ENCODE measurements at places on chromosomes 12 and 14.

DNA sequence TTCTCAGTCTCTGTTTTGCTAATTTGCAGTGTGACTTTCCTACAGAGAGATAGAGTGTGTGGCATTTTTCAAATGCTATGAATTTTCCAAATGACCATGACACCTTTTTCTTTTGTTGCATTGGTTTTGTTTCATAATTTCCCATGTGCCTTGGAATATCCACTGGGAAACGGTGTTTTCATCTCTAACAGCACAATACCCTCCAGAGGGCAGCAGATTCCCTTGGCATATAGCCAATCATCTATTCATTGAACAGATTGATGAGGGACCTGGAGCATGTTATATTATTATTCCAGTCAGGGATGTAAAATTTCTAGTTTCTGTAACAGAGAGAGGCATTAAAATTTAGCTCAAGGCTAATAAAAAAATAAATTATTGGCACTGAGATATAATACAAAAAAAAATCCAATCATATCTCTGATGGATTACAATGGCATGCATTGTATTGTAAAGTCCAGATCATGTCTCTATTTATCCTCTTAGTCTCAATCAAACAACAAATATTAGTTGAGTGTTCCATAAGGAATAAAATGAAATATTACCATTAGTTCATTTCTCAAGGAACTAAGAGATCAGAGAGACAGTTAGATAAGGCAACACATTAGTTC, 29.6 kb upstream of the NTN4 start:
- no peak for DNase-seq

- DNase-seq, result no peak
These were observed 9.8 kb upstream of the RIMKLB start for GRCh38 chr12:8687846-8688601.

DNA sequence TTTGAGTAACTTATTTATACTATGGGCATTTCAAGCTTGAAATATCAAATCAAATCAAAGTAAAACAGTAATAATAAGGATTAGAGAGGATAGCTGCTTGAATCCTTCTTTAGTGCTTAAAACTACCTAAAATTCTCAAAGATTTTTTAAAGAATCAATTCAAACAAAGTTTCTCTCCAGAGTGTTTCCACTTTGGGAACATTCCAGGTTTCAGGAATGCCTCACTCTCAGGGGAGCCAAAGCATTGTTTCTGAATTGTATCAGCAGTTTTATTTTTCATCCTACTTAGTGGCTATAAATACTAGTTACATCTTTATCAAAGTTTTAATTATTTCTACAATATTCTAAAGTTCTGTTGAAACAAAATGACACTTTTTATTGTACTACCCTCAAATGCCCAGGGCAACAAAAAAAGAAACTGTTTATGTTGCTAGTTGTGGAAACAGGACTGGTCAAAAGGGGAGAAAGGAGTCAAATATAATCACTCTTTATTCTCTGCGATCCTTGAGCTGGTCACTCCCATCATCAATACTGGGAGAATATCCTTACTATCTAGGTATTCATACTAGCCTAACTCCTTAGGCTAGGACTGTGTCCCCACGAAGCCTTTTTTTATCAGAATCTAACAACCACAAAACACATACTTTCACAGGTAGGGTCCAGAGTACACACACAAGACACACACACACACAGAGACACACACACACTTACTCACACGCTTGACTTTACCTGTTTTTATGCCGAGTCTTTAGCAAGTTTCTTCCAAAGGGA, 598 bp downstream of the RASSF9 start:
- no peak for DNase-seq

DNA sequence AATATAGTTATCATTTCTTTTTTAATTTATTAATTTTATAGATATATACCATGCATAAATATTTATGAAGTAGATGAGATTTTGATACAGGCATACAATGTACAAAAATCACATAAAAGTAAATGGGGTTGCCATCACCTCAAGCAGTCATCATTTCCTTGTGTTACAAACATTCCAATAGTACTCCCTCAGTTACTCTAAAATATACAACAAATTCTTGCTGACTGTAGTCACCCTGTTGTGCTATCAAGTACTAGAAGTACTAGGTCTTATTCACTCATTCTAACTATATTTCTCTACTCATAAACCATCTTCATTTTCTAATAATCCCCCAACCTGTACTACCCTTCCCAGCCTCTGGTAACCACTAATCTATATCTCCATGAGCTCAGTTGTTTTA, 432.6 kb upstream of the SYT1 start:
- no peak for DNase-seq

DNA sequence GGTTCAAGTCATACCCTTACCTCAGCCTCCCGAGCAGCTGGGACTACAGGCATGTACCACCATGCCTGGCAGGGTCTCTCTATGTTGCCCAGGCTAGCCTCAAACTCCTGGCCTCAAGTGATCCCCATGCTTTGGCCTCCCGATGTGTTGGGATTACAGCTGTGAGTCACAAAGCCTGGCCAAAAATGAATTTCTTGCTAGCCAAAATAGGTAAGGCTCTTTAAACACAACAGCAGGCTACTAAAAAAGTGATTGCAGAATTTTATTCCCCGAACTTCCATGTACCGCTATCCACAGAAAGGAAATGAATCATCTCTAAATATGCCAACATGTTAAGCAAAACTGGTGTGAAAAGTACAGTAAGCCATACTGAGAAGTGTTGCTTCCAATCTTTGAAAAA, 50.6 kb downstream of the WDHD1 start:
- DNase-seq, result no peak

DNA sequence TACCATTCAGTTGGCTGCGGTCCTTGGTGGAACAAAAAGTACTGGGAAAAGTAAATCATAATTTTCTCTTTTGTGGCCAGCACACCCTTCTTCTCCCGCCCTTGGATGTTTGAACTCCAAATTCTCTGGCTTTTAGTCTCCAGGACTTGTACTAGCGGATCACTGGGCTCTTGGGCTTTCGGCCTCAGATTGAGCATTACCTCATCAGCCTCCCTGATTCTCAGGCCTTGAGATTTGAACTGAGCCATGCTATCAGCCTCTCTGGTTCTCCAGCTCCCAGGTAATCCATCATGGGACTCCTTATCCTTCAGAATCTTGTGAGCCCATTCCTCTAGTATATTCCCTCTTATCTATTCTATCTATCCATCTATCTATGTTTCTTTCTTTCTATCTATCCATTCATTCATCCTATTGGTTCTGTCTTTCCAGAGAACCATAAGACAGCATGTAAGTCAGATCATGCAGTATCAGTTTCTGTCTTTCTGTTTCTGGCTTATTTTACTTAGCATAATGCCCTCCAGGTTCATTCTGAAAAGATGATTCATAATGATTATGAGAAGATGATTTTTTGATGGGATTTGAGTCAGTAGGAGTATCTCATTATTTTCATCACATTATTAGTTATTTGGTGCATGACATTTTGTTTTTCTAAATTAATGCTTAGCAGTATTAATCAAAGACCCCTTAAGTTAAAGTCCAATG, 814.9 kb downstream of the LRFN5 start:
- DNase-seq, result no peak

GRCh38 chr12:124538194-124539082, 29.0 kb downstream of the NCOR2 start:
- DNase-seq, result no peak

- DNase-seq, result no peak
These were observed 27.7 kb upstream of the LTA4H start for GRCh38 chr12:96063046-96063445.

- DNase-seq, result no peak
These were observed 210.8 kb downstream of the CNTN1 start for GRCh38 chr12:40903040-40903439.

DNA sequence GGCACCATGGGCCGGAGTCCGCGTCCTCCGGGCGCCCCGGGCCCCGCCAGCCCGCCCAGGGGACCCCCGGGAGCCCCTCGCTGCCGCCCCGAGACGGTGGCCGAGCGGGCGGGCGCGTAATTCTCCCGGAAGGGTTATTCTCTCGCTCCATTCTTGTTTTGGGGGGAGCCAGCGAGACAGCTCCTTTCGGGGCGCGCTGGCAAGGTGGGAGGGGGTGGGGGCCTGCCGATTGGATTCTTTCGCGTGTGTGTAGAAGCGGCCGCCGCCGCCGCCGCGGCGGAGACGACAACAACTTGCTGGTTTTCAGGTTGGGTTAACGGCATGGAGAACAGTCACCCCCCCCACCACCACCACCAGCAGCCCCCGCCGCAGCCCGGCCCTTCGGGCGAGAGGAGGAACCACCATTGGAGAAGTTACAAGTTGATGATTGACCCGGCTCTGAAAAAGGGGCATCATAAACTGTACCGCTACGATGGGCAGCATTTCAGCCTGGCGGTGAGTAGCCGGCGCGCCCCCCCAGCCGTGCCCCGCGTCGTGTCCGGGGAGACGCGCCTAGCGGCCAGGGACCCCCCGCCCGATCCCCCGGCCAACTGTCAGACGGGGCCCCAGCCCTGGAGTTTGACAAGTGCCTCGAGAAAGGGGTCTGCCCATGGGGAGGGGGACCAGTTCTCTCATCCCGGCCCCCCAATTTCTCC, 755 bp downstream of the SETD1B start:
- no peak for DNase-seq

DNA sequence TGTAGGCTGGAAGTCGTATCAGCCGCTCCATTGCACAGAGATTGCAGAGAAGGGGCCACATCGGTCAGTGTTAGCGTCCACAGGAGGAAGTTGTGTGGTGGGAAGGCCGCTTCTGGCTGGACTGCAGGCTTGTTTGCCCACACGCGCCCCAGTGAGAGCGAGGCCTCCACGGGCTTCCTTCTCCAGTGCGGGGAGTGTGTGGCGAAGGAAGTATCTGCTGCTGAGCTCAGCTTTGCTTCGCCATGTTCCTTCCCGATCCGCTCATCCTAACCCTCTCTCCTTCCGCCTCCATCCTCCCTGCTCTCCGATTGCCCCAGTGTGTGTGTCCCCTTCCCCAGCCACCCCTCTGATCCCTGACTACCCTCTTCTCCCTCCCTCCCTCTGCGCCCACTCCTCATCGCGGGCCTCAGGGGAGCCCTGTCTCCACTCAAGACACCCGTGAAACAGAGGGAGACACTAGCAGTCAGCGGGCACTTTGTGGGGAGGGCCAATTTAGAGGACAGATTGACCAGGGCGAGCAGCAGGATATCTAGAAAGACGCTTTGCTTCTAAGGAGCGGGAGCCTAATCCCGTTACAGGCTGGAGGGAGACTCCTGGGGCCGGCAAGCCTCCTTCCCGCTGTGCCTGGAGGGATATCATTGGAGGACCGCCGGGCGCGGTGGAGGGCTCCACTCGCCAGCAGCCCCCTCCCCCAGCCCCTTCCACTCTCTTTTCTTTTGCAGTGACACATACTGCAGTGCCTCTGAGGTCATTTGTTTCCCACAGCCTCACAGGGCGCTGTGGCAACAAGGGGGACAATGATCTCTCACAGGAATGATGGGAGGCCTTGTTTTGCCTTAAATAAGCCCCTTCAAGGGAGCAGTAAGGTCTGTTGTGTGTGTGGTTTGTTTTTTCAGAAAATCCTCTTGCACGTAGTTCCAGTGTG, 428.8 kb downstream of the ZFP36L1 start:
- DNase-seq, result no peak

GRCh38 chr12:44285321-44285960, 449.6 kb downstream of the TMEM117 start:
- DNase-seq, result no peak

DNA sequence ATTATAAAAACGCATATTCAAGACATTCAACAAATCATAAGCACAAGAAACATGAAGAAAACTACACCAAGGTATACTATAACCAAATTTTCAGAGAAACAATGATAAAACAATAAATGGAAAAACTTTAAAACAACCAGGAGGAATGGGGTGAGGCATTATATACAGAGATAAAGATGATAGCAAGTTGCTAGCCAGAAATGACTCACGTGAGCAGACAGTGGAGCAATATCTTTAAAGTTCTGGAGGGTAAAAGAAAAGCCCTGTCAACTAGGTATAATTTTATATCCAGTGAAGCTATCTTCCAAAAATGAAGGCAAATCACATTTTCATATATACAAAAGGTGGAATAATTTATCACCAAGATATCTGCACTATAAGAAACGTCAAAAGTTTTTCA, 97.8 kb upstream of the PCED1B start:
- no peak for DNase-seq

DNA sequence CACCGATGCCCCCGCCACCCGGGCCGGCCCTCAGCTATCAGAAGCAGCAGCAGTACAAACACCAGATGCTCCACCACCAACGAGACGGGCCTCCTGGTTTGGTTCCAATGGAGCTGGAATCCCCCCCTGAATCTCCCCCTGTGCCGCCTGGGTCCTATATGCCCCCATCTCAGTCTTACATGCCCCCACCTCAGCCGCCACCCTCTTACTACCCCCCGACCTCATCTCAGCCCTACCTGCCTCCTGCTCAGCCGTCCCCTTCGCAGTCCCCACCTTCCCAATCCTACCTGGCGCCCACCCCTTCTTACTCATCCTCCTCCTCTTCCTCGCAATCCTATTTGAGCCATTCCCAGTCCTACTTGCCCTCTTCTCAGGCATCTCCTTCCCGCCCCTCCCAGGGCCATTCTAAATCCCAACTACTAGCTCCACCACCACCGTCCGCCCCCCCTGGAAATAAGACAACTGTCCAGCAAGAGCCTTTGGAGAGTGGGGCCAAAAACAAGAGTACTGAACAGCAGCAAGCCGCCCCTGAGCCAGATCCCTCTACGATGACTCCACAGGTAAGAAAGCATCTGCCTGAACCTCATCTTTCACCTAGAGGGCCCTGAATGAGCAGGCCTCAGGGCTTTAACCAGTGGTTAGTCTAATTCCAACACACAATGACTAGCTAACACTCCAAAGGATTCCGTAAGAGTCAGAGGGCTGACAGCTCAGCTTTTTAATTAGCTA, 851 bp downstream of the YLPM1 start:
- DNase-seq, result no peak
